ENCODE measurements at places on chromosomes 6 and 20. TPM values are rescaled to one million over a fixed set of nuclear protein-coding genes. Genes with fewer than 3 reads are reported as not detected.

NRM gene
- total RNA-seq, result 7.2 TPM

DNA sequence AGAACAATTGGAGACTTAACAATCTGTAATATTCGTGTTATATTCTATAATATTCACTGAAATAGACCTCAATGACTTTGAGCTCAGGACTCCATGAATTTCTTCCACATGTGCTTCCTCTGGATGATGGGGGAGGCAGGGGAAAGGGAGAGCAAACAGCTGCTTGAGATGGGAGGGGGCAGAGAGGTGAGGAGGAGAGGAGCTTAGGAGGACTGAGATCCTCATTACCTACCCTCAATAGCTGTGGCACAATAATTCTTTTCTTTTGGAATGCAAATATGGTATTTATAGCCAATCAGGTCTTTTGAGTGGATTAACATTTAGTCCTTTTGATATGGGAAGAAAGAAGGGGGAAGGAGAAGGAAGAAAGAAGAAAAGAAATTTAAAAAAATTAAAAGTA, 64.1 kb upstream of the ZNF217 start:
- no peaks in the 10 kb centered on the region for H3K36me3 ChIP-seq
- H3K27me3 ChIP-seq, result no peaks in the 10 kb centered on the region
- H3K27ac ChIP-seq, result no peak overlapping the region
- H3K4me3 ChIP-seq, result no peak overlapping the region

DNA sequence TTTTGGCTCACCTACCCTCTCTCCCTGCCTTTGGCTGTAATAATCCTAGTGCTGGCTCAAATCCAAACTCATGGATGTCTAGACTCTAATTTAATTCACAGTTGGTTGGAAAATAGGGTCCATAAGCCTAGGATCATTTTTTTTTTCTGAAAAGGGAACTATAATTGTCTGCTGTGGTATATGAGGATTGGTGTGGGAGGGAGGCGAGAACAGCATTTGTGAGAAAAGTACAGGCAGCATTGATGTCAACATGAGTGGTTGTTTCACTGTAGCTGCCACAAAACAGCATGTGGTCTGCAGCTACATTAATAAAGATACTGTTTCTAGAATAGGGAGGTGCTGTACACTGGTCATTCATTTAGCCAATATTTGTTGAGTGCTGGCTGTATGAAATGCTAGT, 18.6 kb upstream of the POLR1H start:
- DNase-seq, result no peak
- H3K4me1 ChIP-seq, result no peaks in the 10 kb centered on the region

PBOV1 gene
- total RNA-seq, result not detected

WFDC12 gene
- total RNA-seq, result not detected

RIPOR2 gene
- 17.9 TPM for total RNA-seq

Measured in muscle of leg (tissue), 16 donors.